Thyroid gland (tissue), 4 donors: ENCODE measurements at places on chromosomes 1 and 21.
A peak's percentile ranks its signal among the peaks of the same experiment; 100 is the strongest.

DNA sequence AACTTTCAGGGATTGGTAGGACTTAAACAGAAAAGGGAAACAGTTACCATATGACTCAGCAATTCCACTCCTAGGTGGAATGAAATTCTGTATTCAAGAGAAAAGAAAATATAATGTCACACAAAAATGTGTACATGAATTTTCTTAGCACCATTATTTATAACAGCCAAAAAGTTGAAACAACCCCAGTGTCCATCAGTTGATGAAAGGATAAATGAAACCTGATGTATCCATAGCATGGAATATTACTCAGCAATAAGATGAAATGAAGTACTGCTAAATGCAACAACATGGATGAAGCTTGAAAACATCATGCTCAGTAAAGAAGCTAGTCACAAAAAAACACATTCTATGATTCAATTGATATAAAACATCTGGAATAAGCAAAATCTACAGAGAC lies 15.5 kb downstream of the EEIG2 start:
- DNase-seq, result no peak

DNA sequence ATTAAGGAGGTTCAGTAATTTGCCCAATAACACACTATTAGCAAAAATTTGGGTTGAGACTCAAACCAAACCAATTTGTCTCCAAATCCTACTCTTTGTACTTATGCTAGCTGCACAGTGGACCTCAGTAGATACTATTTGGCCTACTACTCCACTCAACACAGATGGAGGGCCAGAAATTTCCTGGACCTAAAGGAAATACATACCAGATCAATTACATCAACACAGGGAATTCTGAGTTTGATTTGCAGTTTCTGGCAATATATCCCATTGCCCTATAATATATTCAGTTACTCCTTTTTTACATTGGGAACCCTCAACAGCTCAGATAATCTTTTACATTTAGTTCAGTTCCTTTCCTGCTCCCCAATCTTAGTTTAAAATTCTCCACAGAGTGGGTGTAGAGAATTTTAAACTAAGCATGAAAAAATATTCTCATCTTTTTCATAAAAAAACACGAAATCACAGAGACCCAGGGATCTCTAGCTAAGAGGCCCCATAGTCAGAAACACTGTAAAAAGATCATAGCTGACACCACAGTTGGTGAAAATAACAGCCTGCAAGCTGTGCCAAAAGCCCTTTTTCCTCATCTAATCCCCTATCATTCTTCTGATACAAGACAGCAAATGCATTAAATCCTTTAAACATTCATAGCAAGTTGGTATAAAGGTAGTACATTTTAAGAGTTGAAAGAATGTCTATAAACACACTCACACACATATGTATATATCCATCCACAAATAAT lies 317.7 kb upstream of the ESRRG start:
- DNase-seq, result no peak

DNA sequence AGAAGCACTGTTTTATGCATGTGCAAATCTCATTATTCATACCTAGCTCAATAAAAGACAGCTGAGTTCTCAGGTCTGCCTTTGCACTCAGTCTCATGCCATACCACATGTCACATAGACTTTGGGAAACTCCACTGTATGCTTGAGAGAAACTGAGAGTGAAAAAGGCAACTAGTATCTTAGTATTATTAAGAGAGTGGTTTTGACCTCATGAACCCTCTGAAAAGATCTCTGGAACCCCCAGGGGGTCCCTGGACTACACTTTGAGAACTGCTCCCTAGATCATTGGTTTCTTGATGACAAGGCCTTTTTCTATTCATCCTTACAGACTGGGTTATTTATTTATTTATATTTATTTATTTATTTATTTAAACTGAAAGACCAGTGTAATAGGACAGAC lies 3.7 kb upstream of the RHEX start:
- DNase-seq, result no peak

DNA sequence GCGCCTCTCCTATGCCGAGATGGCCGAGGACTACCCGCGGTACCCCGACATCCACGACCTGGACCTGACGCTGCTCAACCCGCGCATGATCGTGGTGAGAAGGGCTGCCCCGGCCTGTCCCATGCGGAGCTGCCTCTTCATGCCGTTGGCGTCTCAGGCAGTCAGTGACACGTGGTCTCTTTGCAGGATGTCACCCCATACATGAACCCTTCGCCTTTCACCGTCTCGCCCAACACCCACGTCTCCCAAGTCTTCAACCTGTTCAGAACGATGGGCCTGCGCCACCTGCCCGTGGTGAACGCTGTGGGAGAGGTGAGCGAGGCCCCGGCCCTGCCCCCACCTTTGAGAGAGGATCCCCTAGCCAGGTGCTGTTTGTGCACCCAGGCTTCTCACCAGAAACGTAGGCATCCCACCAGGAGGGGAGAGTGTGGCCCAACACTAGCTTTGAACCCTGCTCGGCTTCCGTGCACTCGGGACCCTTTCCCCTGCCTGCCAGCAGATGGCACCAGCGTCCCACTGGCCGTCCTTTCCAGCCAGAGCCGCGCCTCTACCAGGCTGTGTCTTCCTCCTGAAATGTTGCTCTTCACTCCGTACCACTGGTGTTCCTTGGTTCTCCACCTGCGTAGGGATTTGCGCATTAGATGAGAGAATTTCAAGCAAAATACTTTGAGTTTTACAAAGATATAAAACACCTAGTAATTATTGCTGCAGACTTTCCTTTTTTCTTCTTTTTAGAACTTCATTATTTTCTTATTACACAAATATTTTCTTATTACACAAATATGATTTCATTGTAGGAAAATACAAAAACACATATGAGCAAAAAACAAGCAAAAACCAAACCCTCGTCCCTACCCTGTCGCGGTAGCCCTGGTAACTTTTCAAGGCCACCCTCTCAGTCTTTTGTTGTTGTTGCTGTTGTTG lies 9.0 kb downstream of the NPPA start:
- DNase-seq, result peak; percentile 58

DNA sequence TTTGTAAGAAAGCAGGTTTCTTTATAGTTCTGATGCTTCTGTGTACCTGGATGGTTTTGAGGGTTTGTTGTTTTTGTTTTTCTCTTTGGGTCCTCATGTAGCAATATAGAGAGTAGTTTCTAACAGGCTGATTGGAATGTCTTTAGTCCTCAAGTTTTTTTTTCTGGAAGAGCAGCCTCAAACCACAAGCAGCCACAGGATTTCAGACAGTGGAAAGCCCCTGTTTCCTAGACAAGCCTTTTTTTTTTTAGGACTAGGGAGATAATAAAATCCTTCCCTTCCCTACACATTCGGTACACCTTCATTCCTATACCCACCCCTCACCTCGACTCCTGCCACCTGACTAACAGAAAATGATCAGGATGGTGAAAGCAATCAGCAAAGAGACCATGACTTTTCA lies 47.6 kb downstream of the ACP6 start:
- no peak for DNase-seq

DNA sequence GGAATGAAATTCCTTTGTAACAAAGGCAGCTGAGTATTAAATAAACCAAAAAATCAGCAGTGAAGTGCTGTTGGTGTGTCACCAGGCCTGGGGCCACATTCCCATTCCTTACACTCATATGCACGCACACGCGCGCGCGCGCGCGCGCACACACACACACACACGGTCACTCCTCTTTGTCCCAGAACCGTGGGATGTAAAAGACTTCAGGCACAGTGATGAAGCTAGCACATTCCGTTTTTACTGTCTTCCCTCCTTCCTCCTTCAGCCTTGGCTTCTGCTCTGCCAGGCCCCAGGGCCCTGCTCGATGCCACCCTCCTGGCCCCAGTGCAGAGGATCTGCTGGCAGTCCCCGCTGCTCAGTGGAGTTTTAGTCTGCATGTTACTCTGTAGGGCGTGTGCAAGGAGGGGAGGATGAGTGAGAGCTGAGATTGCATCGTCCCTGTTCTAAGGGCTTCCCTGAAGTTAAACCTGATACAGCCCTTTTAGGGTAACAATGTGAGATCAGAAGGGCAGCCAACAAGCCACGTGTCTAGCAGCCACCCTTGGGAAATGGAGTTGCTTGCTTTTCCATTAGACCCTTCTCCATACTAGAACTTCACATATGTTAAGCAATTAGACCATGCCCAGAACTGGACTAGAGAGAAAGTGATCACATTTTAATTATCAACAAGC lies 71.7 kb upstream of the WDR26 start:
- DNase-seq, result no peak

- DNase-seq, result no peak
Measured at GRCh38 chr1:84116558-84116957, 27.5 kb upstream of the PRKACB start.

DNA sequence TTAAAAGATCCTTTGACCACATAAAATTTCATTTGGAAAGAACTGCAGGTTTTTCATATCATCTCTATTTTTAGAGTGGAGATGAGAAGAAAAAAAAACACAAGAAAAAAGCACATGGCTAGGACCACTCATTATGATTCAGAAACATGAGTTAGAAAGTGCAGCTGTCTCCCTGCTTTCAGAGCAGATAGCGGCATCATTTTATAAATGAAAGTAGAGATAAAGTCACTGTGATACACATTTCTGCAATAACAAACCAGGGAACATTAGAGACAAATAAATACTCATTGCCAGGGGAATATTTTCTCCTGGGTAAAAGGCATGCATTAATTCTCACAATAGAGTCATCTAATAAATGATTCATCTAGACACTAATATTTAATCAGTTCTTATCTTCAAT lies 87.5 kb upstream of the PLPPR4 start:
- DNase-seq, result no peak

DNA sequence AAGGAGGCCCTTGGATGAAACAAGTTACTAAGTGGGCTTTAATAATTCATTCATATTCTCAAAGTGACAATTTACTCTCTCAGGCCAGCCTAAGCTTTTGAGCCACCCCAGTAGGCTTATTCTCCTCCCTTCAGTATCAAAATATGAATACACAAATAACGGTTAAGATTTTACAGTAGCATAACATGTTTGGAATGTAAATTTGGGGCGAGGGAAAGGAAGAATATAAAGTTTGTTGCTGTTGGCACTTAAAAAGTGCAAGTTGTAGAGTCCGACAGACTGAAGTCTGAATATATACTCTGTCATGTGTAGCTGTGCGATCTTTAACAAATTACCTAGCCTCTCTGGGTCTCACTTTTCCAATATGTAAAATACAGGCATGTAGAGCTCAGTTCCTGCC lies 22.6 kb upstream of the MYSM1 start:
- DNase-seq, result no peak

DNA sequence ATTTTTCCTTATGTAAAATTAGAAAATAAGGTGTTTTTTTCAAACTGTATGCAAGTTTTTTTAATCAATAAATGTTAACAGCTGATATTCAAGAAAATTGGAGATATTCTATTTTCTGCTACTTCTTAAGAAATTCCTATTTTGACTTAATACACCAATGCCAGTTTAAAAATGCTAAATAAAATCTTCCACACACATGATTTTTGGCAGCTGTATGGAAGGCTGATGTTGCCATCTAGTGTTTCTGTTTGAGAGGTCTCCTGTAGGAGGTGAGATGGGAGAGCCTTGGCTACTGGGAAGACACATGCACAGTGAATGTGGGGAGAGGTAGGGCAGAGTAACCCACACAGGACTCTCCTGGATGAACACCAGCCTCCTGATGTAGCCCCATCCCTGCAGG lies 29.2 kb upstream of the OR2B11 start:
- DNase-seq, result no peak

DNA sequence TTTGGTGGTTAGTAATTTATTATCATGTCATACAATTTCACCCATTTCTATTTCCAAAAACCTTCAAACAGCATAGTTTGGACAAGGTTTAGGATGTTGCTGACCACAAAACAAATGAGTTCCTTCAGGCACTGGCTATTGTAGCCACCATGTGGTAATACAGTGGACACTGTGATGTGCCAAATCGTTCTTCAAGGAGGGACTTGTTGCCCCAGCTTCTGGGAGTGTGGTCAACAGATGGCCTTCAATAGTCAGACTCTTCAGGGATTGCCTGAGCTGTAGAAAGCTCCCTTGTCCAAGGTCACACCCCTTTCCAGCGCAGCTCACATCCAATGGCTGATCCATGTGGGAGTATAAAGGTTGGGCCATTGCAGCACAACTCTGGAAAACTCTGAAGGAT lies 2.6 kb downstream of the PDE4B start:
- no peak for DNase-seq

- DNase-seq, result no peak
Measured at GRCh38 chr1:114196992-114197907, 43.6 kb upstream of the SYT6 start.

DNA sequence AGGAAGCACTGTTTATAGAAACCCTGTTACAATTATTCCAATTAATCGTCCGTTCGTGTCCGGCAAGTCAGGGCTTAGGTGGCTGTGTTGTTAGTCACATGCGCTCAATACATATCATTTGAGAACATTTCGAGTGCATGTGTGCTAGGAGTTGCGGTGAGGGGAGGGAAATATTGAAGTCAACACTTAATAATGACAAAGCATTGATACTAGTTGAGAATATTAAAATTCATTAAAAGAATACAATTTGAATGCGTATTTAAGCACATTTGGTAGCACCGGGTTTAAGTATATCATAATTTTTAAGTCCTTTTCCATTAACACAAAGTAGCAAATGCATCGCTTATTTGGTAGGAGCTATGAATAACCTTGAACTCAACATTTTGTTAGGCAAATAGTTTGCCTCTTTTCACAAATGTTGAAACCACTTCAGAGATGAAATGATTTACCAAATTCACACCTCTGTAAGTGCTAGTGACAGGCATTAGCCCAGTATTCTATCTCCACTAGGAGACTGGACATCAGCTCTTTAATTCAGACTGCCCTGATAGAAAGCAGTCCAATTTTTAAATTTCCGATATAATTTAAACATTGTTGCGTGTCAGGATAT lies 1.1 kb upstream of the SERBP1 start:
- no peak for DNase-seq

DNA sequence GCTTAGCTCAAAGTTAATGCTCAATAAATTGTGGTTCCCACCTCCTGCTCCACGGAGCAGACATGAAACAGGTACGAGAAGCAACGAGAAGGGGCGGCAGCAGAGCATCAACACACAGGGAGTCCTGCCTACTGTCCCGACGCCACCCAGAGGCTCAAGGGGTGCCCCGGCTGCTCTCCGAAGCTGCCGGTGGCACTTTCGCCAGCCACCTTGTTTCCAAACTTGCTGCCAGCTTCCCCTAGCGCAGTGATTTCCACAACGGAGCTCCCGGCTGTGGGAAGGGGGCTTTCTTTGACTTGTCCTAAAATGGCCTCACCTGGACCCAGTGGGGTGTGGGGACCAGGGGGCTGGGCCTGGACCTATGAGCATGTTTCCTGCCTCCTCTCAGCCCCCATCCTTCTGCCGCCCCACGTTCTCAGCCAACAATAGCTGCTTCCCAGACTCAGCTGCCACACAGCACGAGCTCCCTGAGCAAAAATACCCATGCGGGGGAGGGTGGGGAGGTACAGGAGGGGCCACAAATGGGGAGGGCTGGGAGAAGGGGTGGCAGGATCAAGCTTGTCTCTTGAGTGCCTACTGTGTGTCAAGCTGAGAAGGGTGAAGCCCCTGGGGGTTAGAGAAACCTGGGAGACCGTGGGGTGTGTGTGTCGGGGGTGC lies 35.6 kb upstream of the ECE1 start:
- no peak for DNase-seq

DNA sequence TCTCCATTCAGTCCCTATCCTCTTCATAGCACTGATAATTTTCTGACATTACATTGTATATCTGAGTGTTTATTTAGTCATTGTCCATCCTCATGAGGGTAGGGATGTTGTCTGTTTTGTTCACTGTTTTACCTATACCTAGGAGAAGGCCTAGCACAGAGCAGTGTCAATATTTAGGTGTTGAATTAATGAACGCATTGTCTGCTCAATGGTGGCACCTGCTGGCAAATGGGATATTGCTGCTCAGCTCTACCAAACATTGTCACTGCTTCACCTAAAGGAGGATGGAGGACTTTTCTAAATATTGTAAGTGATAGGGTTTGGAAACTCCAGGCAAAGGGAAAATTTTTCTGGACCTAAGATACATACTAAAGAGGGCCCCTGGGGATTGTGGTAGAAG lies 243.9 kb downstream of the RRAGC start:
- no peak for DNase-seq
